ENCODE measurements at places on chromosomes 11 and 22.

- DNase-seq, result no peak
Observed at GRCh38 chr11:86473991-86474833, 99.5 kb downstream of the CCDC81 start.

DNA sequence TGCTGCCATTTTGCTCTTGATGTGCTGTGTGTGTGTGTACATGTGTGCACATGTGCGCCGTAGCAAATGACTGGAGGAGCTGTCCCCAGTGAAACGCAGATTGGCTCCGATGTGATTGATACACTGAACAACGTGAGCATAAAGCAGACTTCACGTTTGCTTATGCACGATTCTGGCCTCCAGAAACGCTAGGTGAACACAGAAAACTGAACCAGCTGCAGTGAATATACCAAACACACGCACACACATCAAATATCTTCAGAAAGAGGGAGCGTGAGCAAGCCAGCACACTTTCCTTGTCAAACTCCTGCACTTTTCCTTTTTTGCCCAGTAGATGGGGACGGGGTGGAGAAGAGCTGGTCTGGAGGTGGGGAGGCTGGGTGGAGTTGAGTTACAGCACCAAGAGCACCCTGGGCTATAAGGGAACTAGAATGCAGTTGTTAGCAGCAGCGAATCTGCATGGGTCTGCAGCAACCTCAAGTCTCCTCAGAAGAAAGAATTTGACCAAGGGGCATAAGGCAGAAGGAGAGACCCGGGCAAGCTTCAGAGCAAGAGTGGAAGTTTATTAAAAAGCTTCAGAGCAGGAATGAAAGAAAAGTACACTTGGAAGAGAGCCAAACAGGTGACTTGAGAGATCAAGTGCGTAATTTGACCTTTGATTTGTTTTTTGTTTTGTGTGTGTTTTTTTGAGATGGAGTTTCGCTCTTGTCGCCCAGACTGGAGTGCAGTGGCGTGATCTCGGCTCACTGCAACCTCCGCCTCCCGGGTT, 77.8 kb upstream of the CADM1 start:
- DNase-seq, result no peak

DNA sequence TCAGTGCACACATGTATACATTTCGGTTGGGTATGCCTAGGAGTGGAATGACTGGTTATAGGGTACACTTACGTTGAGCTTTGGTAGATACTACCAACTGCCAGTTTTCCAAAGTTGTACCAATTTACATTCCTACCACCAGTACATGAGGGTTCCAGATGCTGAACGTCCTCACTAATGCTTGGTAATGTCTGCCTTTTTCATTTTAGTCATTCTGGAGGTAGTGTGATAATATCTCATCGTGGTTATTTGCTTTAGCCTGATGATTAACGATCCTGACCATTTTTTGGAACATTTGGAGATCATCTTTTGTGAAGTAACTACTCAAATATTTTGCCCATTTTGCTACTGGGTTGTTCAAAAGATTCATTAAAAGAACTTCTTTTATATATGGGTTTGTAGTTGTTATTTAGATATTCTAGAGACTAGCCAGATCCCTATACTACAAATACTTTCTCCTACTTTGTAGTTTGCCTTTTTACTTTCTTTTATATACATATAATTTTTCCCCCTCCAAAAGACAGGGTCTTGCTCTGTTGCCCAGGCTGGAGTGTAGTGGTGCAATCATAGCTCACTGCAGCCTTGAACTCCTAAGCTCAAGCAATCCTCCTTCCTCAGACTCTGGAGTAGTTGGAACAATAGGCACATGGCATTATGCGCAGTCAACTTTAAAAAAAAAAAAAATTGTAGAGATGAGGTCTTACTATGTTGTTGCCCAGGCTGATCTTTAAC, 62.1 kb downstream of the RBFOX2 start:
- no peak for DNase-seq

DNA sequence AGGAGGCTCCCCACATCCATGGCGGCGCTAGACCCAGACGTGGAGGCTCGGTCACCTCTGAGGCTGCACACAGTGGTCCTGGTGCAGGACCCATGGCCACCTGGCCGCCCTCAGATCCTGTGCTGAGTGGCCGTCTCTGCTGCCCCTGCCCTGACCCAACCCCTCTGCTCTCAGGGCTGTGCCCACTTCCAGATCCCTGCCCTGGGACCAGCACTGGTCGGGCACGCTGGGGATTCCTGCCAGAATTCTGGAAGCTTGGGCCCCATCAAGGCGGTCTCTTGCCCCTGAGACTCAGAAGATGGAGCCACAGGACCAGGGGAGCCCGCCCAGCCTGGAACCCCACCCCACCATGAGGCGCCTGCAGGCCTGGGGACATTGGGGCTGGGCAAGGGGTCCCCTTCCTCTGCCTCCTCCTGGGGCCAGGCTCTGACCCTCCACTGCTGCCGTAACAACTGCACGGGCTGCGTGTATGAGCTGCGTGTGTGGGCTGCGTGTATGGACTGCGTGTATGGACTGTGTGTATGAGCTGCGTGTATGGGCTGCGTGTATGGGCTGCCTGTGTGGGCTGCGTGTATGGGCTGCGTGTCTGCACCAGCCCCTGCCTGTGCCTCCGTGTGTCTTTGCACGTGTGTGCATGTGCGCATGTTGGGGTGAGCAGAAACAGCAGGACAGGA, 48.7 kb downstream of the IGLL1 start:
- no peak for DNase-seq

- DNase-seq, result no peak
Observed at GRCh38 chr11:66367561-66368312, 3.8 kb downstream of the SLC29A2 start.

- no peak for DNase-seq
Observed at GRCh38 chr11:17743808-17744119, 9.2 kb downstream of the KCNC1 start.

- DNase-seq, result no peak
Observed at GRCh38 chr22:45503816-45504372, 1.2 kb downstream of the FBLN1 start.

GRCh38 chr11:64086258-64087123, 50.8 kb downstream of the FLRT1 start:
- DNase-seq, result no peak

- DNase-seq, result no peak
Observed at GRCh38 chr11:18844753-18845367, 53.3 kb upstream of the PTPN5 start.

GRCh38 chr11:58046231-58046630, 15.5 kb downstream of the OR6Q1 start:
- DNase-seq, result no peak

GRCh38 chr11:120308081-120308480, 17.0 kb upstream of the TLCD5 start:
- DNase-seq, result no peak

- DNase-seq, result no peak
Observed at GRCh38 chr22:48822278-48823233, 1005.1 kb downstream of the BRD1 start.

DNA sequence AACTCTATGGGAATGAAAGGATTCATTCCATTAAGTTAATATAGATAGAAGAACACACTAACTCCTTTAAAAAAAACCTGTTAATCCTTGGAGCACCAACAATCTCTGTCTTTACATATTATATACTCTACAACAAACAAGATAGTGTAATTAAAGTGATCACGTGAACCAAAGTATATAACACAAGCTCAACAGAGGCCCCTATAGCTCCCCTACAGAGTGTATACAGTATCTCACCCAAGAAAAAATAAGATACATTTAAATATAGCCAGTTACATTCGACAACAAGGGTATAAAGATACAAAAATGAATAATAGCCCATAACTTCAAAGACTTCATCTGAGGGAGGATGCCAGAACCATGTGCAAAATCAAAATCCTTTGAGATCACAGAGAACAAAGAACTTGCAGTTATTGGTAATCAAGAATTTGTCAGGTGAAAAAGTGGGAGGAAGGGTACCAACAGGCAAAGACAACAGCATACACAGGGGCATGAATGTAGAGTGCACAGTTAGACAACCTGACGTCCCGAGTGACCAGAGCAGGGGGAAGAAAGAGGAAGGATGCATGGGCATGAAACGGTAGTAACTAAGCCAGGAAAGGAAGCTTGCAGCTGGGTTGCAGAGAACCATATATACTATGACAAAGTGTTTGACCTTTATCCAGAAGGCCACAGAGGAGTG, 4.7 kb downstream of the FCHSD2 start:
- no peak for DNase-seq

DNA sequence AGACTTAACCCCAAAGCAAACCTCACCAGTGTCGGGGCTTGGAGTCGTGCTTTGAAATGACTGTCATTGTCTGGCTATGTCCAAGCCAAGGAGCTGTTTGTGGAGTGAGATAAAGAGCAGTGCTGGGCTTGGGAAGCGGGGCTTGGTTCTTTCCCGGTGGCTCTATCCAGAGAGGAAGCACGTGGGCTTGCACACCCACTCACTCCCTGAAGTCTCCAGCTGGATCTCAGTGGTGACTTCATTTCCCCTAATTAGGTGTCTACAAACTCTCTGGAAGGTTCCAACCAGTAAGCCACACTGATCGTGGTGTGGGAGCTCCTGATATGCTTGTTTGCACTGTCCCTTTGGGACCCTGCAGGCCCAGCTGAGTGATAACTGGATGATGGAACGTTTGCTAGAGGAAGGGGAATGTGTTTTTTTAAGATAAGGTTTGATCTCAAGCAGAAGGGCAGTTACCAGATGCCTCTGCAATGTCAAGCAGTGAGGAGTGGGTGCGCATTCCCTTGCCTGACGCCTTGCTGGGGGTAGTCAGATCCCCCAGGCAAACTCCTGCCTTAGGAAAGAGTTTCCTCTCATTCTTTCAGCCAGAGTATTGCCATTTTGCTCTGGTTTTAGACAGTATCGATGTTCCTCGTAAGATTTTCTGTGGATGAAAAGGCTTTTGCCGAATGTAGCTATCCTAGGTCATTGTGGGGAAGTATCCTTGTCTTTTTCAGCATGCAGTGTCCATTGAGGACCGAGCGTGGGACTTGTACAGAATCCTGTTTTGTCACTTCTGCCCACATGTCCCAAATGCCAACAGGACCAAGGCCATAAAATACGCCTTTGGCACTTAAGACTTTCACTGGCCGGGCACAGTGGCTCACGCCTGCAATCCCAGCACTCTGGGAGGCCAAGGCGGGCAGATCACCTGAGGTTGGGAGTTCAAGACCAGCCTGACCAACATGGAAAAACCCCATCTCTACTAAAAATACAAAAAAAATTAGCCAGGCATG, 90.9 kb downstream of the MICAL2 start:
- no peak for DNase-seq

DNA sequence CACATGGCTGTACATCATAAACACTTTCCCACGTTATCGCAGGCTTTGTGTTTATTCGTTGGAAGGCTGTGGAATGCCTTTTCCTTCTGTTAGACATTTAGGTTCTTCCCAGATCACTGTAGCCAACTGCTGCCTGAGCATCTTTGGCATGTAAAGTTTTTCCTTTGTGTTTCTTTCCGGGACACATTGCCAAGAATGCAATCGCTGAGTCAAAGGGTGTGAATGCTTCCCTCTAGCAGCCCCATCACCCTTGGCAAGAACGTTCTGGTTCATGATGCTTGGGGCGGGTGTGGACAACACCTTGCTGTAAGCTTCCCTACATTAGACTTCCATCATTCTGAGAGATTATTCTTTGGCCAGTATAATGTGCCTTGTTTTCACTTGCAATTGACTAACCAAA, 136.2 kb downstream of the OSBP2 start:
- no peak for DNase-seq

GRCh38 chr11:43736502-43737200, 56.1 kb downstream of the HSD17B12 start:
- no peak for DNase-seq

DNA sequence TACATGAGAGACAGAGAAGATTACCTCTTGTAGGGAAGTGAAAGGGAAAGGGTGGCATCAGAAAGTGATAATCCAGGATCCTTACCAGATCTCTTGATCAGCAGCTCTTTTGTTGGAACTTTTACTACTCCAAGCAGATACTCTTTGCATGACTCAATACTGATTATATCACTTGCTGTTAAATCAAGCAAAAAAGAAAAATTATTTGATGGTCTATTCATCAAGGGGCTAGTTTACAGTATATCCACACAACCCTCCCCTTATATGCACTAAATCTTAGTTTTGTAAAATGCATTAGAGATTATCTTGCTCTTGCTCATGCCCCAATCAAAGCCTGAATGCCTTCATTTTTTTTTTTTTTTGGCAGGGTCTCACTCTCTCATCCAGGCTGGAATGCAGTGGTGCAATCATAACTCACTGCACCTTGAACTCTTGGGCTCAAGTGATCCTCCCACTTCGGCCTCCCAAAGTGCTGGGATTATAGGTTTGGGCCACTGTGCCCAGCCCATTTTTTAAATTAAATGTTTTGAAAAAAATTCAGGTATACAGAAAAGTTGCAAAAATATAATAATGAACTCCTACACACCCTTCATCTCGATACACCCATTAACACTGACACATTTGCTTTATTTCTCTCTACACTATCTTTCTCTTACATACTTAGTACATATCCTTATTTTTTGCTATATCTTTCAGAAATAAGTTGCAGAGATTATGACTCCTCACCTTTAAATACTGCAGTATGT, 76.1 kb upstream of the UCP3 start:
- DNase-seq, result no peak

GRCh38 chr11:78251083-78251775, 62.5 kb downstream of the USP35 start:
- no peak for DNase-seq

GRCh38 chr11:42234451-42234951, 775.0 kb upstream of the LRRC4C start:
- DNase-seq, result no peak

GRCh38 chr11:88295028-88295427, 42.5 kb downstream of the CTSC start:
- DNase-seq, result no peak

DNA sequence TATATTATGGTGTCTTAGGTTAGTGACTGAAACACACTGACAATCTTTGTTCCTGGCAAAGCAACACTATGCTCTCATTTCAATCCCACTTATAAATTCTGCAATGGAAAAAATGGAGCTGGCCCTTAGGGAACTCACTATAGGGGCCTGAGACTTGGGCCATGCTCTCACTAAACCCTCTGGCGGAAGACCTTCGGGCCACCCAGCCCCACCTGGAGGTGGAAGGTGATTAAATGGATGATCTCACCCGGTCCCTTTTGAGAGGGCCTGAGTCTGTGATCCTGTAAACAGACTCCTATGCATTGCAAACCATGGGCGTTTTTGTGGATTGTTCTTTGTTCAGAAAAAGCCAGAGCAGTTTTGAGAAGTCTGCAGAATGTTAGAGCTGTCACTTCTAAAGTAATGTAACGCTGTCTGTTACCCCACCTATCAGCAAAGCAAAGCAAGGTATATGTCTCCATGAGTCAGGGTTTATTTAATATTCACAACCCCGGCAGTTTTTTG, 17.0 kb upstream of the CDON start:
- DNase-seq, result no peak

- DNase-seq, result no peak
Observed at GRCh38 chr22:17930455-17931313, 93.7 kb downstream of the MICAL3 start.
